ENCODE measurements at places on chromosomes 7 and 10.
A peak's percentile ranks its signal among the peaks of the same experiment; 100 is the strongest.

- no peak for DNase-seq
Observed at GRCh38 chr7:48295296-48295971, 124.2 kb downstream of the ABCA13 start.

GRCh38 chr10:18545621-18546305 is 105.6 kb downstream of the NSUN6 start:
- no peak for DNase-seq

- no peak for DNase-seq
Observed at GRCh38 chr10:119370972-119371703, 163.8 kb downstream of the GRK5 start.

DNA sequence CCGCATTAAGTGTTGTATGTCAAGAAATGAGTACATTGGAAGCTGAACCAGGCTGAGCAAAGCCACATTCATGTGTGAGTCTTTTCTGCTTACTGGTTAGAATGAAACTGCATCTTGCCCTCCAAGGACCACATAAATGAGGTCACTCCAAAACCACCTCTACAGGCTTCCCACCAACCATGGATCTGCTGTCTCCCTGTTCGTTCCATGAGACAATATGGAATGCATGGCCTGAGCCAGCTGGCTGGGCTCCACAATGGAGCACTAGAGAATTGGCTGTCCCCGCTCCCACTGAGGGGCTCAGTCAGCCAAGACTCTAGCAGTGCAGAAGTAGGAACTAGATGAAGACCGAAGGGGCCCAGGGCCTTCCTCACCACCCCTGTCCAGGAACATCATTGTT is 120.8 kb downstream of the TNS3 start:
- no peak for DNase-seq

DNA sequence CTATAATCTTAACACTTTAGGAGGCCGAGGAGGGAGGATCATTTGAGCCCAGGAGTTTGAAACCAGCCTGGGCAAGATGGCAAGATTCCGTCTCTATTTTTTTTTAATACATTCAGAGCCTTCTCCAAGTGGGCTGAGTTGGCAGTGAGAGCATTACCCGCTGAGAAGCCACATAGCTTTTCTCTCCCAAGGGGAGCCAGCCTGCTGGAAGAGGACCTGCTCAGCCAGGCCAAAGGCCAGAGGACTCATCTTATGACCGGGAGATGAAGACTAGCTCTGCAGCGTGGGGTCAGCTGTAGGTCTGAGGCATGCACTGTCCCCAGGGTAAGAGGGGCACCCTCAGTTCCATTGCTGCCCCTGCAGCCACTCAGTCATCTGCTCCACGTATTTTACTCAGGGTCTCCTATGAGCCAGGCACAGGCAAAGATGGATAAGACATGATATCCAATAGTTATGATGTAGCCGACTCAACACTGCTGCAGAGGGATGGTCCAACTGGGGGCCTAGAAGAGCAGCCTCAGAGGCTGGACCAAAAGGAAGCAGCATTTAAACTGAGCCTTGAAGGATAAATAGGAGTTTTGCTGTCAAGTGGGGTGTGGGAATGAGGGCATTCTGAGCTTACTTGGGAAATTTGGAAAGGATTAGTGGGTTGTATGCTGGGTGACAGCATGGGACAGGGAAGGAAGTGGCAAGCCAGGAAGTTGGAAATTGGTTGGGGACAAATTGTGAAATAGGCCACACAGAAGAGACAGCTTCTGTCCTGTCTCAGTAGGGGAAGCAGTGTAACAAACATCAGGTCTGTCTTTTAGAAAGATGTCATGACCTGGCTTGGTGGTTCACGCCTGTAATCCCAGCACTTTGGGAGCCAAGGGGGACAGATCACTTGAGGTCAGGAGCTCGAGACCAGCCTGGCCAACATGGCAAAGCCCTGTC is 1.6 kb upstream of the MARVELD1 start:
- DNase-seq = no peak

GRCh38 chr7:27634671-27635493 is 27.8 kb downstream of the HIBADH start:
- no peak for DNase-seq

DNA sequence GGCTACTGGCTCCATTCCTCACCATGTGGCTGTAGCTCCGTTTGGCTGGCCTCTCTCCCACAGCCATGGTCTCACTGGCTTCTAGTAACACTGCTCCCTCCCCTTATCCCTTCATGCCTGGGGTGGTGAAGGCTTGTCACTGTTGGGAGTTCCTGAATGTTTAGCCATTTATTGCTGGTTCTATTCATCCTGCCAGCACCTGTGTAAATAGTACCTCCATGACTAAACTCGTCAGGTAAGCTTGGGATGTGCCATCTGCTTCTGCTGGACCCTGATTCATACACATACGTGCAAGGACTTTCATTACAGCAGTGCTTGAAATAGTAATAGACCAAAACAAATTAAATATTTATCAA is 61.6 kb downstream of the CCDC71L start:
- no peak for DNase-seq

- DNase-seq = no peak
Observed at GRCh38 chr10:76879116-76879913, 758.3 kb downstream of the KCNMA1 start.

- no peak for DNase-seq
Observed at GRCh38 chr10:80529604-80530003, 8.1 kb upstream of the SH2D4B start.

DNA sequence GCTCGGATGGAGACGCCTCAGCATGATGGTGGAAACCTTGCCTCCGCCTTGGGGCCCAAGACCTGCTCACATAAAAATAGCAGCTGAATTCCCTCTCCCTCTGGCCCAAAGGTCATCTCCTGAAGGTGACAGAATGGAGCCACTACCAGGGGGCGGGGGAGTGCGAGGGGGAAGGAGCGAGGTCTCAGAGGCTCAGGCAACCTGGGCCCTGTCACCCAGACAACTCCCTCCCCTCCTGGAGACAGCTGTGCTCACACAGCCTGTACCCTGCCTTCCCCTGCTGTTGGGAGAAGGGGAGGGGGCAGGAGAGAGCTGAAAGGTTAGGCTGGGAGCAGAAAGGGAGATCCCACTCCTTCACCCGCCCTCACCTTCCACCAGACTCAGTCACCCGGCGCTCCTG is 173.0 kb upstream of the RHEB start:
- DNase-seq = no peak

DNA sequence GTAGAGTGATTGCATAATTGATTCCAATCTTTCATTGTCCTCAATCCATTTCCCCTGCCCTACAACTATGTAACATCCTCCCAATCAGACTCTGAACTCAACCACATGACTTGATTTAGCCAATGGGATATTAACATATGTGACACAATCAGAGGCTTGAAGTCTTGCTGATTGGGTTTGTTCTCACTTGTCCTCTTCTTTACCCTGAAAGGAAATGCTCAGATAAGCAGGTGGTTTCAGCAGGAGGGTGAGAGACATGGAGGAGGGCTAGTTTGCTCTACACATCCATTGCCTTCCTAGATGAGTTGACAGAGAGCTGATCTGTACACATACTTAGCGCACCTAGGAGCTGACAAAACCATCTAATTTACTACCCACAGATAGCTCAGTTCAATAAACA is 669.4 kb downstream of the NRG3 start:
- DNase-seq = no peak

DNA sequence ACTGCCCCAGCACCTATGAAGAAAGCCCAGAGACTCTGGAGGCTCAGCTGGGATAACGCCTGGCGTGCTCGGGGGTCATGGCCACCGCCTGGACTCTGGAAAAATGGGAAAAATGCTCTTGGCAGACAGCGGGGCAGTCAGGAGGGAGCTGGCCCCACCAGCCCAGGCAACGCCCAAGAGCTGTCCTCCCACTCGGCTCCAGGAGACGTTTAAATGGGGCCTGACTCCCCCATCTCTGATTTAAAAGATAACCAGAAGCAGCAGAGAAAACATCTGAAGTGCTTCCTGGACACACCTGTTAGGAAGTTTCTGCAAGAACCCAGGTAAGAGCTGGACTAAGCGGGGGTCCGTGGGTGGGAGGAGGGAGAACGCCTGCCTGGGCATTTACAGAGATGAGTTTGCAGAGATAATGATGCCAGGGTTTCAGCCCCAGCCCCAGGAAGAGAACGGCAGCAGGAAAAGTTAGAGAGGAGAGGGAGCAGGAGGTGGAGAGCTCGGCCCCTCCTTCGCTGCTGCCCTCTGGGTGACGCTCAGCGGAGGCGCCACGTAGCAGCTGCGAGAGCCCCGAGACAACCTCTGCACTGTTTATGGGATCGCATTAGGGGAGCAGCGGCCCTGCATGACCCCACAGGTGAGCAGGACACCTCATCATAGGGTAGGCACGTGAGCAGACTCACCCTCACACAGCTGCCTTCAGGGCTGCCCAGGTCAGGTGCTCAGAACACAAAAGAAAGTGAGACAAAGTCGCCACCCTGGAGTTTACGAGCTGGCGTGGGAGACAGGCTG is 83.5 kb upstream of the INSIG1 start:
- DNase-seq = peak; percentile 49

GRCh38 chr7:138842111-138842510 is 44.1 kb upstream of the ATP6V0A4 start:
- no peak for DNase-seq

- DNase-seq = no peak
Observed at GRCh38 chr10:32095116-32095733, 39.0 kb upstream of the KIF5B start.

GRCh38 chr10:52313933-52314821 is at the start of gene DKK1:
DKK1 (plus strand) TSS chr10:52314281; CDS start chr10:52314435, 154 bp downstream.
- peak; percentile 90 for DNase-seq

- no peak for DNase-seq
Observed at GRCh38 chr7:74542558-74543117, 88.9 kb downstream of the GTF2IRD1 start.

DNA sequence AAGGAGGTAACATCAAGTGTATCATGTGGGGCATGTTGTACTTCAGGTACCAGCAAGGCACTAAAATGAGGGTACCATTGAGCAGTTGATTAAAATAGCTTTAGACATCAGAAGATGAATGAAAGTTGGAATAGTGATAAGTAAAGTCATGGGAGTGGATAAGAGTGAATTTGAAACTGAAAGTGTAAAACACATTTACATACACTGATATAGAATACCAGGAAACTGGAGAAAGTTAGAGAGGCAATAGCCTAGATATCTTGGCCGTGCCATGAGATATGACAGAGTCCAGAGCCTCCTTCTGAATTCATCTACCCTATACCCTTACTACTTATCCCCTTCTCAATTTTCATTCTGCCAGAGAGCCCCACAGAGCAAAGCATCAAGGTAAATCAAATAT is 76.6 kb downstream of the GRM3 start:
- no peak for DNase-seq

GRCh38 chr7:108149908-108150307 is 19.7 kb upstream of the LAMB4 start:
- DNase-seq = no peak

GRCh38 chr7:71535616-71536015 is 403.7 kb downstream of the GALNT17 start:
- no peak for DNase-seq

All from SW480 (cell line).